D721Med (cell line): ENCODE measurements at places on chromosomes 2 and 18.

DNA sequence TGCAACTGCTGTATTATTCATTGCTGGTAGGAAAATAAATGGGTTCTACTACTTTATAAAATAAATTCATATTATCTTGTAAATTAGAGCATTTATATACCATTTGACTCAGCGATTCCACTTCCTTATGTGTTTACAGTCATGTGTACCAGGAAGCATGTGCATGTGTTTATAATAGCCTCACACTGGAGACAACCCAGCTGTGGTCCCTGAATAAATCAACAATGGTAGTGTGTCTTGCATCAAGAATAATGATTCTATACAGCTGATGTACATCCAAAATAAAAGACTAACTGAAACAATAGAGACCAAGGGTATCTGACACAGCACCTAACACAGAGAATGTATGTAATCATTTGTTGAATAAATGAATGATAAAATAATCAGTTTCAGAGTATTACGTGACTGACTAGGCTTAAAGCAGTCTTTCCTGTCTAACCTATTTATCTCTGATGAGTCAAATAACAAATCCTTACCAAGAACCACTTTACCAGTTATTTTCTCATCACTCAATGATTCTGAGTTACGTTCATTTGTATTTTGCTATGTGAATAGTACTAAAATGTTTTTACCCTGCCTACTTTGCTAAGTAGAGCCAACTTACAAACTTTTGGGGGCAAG is 216.8 kb downstream of the UBE2E3 start:
- DNase-seq: no peak

DNA sequence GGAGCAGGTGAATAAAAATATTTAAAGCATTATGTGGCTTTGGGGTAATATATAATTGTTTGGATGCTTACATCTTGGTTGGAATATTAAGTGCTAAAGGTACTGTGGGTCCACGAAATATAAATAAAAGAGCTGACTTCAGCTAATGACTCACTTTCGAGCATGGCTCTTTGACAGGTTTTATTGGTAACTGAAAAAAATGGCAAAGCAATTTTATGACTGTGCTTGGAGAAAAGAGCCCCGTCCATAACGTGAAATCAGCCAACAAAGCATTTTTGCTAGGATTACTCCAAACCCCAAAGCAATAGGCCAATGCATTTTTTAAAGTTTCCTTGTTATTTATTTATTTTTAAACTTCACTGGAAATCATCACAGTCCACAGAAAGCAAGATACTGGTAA is 397.2 kb upstream of the CDH19 start:
- no peak for DNase-seq

DNA sequence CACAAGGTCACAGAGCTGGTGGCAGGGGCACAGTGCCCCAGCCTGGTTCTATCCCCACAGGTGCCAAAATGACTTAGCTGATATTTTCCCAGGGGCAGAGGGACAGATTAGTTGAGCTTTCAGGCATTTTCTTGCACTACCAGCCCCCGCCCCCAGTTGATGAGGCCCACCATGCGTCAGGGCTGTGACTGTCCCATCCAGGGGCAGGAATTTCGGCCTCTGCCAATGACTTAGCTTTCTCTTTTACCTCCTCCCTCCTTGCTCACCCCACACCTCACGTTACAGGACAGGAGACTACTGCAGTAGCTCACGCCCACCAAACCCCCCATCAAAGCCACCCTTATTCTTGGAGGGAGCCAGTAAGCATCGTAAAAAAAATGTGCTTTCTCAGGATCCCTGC is 31.5 kb downstream of the MRO start:
- no peak for DNase-seq

GRCh38 chr2:222722327-222722946 is 51.0 kb downstream of the MOGAT1 start:
- DNase-seq: no peak

DNA sequence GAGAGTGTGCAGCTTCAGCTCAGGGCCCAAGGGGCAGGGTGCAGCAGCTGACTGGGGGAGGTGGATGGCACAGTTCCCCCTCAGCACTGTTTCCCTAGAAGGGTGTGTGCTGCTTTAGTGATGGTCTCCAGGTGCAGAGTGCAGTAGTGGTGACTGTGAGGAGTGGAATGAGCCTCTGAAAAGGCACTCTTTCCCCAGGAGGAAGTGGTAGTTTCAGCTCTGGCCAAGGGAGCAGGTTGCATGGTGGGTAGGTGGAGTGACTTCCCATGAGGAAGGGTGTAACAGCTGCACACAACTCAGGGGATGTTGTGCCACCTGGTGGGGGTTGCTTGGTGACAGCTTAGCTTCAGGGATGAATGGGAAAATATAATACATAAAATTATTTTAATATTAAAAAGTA is 251.5 kb upstream of the NXPH2 start:
- DNase-seq: no peak

DNA sequence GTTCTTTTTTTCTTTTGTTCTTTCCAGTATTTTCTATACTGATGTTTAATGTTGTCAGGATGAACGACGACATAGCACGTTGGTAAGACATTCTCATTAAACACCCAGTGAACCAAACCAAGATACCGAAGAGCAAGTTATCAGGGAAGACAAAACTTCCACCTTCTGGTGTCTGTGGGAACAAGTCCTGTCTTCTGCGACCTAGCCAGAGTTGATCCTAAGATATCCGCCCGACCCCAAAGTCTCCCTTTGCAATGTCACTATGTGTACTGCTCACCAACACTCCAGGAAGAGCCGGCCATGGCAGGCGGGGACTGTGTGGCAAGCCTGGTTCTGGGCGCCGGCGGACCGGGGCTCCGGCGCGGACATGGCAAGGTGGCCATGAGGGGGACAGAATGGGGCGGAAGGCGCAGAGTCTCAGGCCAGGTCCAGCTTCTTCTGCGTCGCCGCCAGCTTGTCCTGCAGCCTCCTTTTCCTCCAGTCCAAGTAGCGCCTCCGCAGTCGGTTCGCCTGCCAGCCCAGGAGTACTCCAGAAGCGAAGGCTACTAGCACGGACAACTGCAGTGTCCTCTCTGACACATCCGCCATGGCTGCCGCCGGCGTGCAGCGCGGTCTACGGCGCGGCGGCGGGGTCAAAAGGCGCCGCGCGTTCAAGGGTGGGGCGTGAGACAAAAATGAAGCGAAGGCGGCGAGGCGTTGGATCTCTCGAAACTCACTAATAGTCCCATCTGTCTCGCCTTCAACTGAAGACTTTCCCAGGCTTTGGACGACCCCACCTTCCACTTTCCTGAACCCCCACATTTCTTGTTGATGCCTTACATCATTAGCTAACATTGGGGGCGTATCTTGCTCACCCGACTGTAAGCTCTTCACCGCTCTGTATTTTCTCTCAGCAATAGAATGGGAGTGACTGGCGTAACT is at the start of gene MTLN:
Gene MTLN, minus strand, starts transcription at position 610 of the 921 bp plus-strand sequence. Its CDS starts 22 bp downstream, at position 588.
- DNase-seq: peak; percentile 69

DNA sequence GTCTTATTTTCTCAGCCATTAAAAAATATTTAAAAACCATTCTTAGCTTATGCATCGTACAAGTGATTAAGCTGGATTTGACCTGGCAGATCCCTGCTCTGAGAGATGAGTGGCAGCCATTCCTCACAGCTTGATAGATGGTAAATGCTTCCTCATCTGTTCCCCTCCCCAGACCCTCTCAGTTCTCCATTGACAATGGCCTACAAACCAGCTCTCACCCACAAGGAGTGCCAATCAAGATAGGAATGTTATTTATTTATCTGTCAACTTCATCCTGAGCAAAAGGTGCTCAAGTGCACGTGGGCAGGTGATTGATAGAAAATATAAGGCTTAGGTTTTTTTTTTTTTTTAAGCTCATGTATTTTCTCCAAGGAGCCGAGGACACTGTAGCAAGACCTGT is 98.7 kb upstream of the FAM136A start:
- no peak for DNase-seq
